ENCODE measurements at places on chromosomes 2 and 18. TPM values are rescaled to one million over a fixed set of nuclear protein-coding genes. Genes with fewer than 3 reads are reported as not detected.

RGPD3 gene
- total RNA-seq: not detected

HOXD9 gene
- total RNA-seq: 70.8 TPM

GRCh38 chr18:75247611-75248421 lies 37.2 kb downstream of the TSHZ1 start:
- DNase-seq: no peak

- DNase-seq: no peak
These were observed 221.8 kb downstream of the INSIG2 start for GRCh38 chr2:118309946-118310680.

GRCh38 chr2:46960618-46961017 lies 45.0 kb upstream of the MCFD2 start:
- DNase-seq: no peak

- DNase-seq: no peak
These were observed 4.6 kb downstream of the CDCA7 start for GRCh38 chr2:173359231-173359630.

DNA sequence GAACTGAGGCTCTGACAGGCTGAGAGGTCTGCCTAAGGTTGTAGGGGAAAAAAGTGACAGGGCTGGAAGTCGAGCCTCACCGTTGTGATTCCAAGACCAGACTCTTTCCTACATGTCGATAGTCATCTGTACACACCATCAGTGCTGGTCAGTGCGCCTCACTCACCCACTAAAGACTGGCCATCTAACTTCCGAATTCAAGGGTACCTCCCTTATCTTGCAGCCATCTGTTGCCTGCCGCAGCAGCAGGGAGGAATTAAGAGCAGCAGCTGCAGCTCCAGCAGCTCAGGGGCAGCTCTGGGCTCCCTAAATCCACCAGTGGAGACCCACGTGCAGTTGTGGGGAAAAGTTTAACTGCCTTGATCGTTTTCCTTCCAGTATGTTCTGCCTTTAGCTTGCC lies 32.6 kb upstream of the GPR39 start:
- no peak for DNase-seq

DNA sequence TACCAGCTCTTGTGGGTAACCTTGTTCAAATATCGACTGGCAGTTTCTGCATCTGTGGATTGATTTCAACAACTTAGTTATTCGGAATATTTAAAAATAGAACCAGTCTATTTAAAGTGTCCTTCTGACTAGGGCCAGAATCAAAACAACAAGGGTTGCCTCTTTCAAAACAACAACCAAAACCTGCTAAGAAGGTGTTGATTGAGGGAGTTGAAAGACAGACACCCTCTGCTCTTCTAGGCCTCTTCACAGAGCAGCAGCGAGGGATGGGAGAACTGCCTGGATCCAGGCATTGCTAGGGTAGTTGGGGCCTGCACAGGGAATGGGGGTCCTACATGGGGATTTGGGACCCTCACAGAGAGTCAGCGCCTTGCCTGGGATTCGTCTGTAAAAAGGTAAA lies 19.8 kb downstream of the TTR start:
- no peak for DNase-seq
